ENCODE measurements at places on chromosomes 16 and 17.

GRCh38 chr16:77868052-77868451, 79.7 kb downstream of the VAT1L start:
- no peak for DNase-seq

- no peak for DNase-seq
Measured at GRCh38 chr16:8199390-8199789, 390.9 kb downstream of the TMEM114 start.

- DNase-seq, result no peak
Measured at GRCh38 chr17:10200016-10200415, 1.6 kb upstream of the GAS7 start.

GRCh38 chr17:34793231-34793908, 167.9 kb downstream of the CCT6B start:
- DNase-seq, result no peak

- DNase-seq, result no peak
Measured at GRCh38 chr17:43750153-43750552, 8.4 kb downstream of the SOST start.

Data from activated CD4-positive, alpha-beta T cell treated with anti-CD3 and anti-CD28 coated beads, Interleukin-10, Interleukin-2, amounts not matched to agents 100 ng/mL and 50 ng/mL, durations not matched to agents 16 hours and 8 hours (primary cell).